Left lobe of liver (tissue), 2 donors: ENCODE measurements at places on chromosomes 4 and X. TPM values are rescaled to one million over a fixed set of nuclear protein-coding genes. Genes with fewer than 3 reads are reported as not detected.

Gene PCDH7
- 1.5 TPM for total RNA-seq

Gene CLRN2
- total RNA-seq = not detected

Gene TRIM60
- not detected for total RNA-seq

Gene RNF175
- total RNA-seq = not detected

Gene GPR82
- total RNA-seq = 0.28 TPM

Gene CENPVL2
- total RNA-seq = not detected
